ENCODE measurements at places on chromosomes 1 and 21.

- DNase-seq: no peak
Measured at GRCh38 chr1:10635992-10636391, 160.5 kb downstream of the CASZ1 start.

- DNase-seq: no peak
Measured at GRCh38 chr1:163650624-163651023, 328.9 kb downstream of the NUF2 start.

DNA sequence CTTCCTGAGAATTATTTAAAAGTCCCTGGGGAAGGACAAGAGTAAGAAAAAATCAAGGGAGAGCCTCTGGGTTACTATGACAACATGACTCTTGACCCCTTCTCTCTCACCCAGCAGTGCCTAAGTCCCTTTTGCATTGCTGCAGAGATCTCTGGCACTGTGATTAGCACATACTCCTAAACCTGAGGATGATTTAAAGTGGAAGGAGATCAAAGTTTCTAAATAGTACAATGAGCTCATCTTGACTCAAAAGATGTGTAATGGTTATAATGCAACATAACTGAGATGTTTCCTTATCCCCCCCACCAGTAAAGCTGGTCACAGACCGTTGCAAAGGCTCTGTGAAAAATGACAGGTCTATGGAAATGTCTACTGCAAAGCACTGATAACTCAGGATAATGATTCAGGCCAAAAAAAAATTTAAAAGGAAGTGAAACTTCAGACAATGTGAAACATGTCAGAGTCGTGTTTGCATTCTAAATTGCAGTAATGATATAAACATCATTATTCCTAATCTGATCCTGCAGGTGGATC is 519.2 kb downstream of the KIF26B start:
- DNase-seq: no peak

GRCh38 chr1:95409901-95410300 is 175.9 kb downstream of the RWDD3 start:
- no peak for DNase-seq

DNA sequence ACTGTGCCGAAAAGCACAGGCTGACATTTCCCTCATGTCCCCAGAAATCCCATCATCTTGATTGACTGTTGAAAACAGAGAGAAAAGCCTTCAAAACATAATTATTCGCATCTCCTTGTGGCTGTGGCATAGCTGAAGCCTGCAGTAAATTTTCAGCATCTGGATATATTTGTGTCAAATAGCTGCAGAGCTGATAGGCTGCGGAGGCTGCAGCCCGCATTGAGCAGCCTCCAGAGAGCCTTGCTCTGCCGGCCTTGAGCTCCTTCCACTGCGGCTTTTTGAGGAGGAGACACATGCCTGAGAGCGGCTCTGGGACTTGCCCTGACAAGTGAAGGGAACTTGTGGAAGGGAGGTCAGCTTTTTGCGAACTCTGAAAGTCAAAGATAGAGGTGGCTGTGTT is 144.7 kb downstream of the RYR2 start:
- no peak for DNase-seq

GRCh38 chr1:86938450-86938849 is 24.0 kb downstream of the HS2ST1 start:
- DNase-seq: no peak

GRCh38 chr1:87106867-87107266 is 192.4 kb downstream of the HS2ST1 start:
- DNase-seq: no peak

Measured in immature natural killer cell (primary cell).